ENCODE measurements at places on chromosomes 7 and 10.

DNA sequence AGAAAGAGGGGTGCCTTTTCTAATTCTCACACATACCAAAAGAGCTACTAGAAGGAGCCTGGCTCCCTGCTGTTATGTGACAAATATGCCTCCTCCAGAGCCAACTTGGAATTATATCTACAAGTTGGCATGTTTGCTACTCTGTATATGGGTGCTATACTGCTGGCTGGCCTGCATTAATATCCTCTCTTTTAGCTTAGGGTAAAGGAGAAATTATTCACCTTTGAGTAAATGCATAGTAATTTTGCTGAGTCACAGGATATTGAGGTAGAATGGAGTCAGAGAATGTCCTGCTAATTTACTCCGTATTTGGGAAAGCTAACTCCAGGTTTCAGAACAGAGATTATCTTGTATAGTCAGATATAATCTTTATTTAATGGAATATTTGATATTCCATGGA is 24.2 kb upstream of the LIPN start:
- DNase-seq = peak; percentile 25

DNA sequence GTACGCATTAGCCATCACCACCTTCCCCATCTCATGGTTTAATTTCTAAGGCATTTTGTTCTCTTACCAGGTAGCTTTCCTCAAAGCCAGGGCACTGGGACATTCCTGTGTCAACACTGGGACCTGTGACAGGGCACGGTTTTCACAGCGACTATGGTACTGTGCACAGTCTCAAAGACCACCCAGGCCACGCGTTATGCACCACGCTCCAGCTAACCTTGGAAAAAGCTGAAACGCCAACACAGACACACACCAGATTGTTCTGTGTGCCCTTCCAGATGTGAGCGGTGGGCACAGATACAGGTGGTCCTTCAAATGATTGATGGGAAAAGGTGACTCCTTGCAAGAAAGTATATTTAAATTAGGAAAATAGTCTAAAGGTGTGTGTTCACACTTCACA is 337.3 kb downstream of the WDR37 start:
- no peak for DNase-seq

- no peak for DNase-seq
These were observed 78.1 kb downstream of the HDAC9 start for GRCh38 chr7:18573410-18574234.

DNA sequence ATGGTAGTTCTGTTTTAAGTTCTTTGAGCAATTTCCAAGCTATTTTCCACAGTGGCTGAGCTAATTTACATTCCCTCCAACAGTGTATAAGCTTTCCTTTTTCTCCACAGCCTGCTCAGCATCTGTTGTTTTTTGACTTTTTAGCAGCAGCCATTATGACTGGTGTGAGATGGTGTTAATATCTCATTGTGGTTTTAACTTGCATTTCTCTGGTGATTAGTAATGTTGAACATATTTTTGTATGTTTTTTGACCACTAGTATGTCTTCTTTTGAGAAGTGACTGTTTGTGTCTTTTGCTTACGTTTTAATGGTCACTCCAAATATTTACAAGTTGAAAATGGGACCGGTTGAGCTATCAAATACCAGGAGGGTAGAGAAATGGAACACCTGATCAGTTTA is 20.4 kb downstream of the GNG11 start:
- peak; percentile 58 for DNase-seq

DNA sequence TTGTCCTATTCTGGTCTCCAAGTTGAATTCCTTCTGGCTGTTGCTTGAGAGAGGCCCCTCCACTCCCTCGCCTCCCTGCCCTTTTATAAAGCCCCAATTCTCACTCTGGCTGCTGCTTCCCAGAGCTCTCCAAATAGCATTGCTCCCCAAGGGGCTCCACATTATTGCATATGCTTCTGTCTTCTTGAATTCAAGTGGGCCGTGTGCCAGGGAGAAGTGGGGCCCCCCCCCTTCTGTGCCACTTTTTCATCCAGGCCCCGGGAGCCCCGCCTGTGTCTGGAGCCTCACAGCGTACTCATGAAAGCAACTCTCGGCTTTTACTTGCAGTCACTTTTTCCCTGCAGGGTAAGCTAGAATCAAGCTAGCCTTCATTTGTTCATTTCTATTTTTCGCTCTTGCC is 265.1 kb downstream of the CCSER2 start:
- no peak for DNase-seq

DNA sequence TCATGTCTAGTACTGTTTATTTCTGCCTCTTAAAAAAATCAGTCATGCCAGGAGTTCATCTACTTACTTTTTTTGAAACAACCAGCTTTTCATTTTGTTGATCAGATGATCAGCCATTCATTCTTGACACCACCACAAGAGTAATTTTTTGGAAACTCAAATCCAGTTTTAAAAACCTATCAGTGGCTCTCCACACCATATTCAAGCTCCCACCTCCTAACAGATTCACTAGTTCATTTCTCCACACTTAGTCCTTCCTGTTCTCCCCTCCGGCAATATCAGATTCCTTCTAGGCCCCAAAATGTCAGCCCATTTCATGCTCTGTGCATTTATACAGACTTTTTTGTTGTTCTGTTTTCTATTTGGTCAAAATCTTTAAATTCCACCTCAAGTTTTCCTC is 341.6 kb downstream of the RNLS start:
- DNase-seq = no peak

- DNase-seq = peak; percentile 19
These were observed 663 bp downstream of the HERPUD2 start for GRCh38 chr7:35694161-35694783.

DNA sequence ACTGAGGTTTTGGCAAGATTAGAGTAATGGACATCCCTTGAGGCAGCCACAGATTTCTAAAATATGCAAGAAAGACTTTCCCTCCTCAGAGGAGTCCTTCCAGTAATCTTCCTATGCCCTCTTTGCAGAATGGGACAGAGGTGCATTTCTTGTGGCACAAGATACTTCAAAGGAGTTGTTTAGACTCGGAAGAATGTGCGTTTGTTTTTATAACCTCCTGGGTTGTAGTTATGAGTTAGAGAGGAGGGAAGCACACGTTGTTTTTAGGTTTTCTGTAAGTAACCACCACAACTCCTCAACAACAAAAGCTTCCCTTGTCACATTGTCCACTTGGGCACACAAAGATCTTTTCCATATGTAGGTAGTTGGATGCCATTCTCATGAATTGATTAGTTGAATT is 78.1 kb upstream of the GLI3 start:
- DNase-seq = peak; percentile 44

Data from fibroblast of skin of back (primary cell).